ENCODE measurements at places on chromosomes 3 and 15.

DNA sequence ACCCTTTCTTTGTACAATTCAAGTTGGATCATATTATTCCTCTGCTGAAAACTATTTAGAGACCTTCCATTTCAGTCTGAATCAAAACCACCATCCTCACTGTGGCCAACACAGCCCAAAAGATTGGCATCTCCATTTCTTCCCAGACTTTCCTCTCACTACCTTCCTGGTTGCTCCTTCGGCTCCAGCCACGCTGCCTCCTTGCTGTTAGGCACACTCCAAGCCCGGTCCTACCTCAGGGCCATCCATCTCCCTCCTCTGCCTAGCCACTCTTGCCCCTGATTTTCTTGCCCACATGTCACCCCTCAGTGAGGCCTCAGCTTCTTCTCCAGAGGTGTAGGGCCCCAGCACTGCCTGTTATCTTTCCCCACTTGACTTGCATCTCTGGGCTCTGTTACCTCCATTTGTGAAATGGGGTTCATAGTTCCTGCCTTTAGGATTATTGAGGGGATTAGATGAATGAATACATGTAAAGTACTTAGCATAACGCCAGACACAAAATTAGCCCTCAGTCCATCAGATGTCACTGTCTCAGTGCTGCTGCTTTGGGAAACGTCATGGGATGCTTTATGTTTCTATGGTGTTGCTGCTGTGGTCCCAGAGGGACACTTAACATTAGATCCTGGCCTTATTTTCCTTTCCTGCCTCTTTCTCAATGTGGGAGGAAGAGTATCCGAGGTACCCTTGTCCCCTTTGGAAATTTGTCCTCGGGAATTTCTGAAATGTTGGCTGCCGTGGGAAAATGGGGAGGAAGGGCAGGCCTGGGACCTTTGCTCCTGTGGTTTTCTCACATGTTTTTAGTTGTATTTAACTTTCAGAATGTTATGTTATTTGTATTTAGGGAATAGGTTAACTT, 31.3 kb downstream of the SNRK start:
- DNase-seq = no peak

GRCh38 chr15:29348336-29348914, 78.8 kb upstream of the NSMCE3 start:
- DNase-seq = no peak

GRCh38 chr3:8834974-8835373, 65.6 kb upstream of the OXTR start:
- DNase-seq = no peak

DNA sequence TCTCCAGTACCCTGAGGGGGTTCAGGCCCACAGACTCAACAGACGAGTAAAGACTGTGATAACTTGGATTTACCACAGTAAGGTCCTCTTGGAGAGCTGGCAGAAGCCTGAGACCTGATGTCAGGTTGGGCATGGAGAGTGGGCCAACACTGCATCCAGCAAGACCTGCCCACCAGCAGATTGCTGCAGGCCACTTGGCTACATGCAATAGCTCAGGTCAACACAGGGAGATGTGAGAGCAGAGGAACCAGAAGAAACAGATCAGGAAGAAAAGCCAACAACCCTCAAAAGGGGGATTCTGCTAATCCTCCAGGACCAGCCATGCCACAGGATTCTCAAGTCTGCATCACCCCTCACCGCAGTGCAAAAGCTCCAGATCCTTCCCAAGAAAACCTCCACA, 1.7 kb upstream of the IP6K1 start:
- no peak for DNase-seq

DNA sequence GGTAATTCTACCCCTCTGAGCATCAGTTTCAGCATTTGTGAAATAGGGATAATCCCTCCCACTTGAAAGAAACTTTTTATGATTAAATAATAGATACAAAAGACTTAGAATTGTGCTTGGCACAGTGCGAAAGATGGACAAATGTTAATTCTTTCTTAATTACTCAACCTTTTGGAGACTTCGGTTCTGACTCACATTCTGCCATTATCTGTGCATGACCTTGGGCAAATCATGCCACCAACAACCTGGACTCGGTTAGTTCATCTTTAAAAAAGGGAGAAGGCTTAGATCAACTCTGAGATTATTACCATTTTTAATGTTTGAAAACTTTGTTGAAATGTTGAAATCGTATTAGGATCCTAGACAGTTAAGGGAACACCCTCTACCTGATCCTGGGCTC, 40.6 kb upstream of the POLR2M start:
- DNase-seq = no peak

DNA sequence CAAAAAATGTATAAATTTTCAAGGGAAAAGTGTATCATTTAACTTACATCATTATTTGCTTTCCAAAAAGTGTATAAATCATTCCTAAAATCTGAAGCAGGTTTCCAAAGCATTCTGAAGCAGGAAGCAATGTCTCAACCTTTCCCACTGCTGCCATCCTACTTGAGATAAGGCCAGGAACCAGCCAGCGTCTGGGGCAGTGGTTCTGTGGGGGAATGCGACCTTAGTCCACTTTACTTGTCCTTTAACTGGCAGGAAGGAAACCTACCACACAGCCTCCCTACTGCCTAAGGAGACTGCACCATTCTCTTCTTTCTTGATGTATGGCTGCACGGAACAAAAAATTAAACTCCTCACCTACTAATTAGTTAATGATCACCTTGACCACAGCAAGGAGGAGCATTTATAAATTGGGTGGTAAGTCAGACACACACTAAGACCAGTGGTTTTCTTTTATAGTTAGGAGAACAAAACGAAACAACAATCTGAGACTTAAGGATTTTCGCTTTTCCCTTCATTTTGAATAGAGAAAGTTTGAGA, 3.7 kb downstream of the SORD start:
- DNase-seq = no peak

DNA sequence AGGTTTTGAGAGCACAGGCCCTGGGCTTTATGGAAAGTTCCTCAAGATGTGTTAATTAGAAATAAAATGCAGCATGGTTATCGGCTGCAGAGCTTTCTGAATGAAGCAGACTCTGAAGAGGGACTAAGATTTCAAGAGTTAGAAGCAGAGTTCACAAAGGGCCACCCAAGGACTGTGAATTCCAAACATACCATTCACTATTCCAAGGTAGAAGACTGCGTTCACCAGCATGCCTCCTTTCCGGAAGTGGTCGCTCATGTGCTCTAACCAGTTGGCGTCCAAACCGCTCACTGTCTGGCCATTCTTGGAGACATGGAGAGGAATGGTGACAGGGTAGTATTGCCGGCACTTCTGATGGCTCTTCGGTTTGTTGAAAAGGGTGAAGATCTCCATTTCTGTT, 104.9 kb downstream of the OXNAD1 start:
- DNase-seq = no peak

GRCh38 chr15:94844198-94844537, 612.8 kb downstream of the MCTP2 start:
- DNase-seq = no peak

- no peak for DNase-seq
Observed at GRCh38 chr15:38088971-38089370, 154.5 kb downstream of the TMCO5A start.

DNA sequence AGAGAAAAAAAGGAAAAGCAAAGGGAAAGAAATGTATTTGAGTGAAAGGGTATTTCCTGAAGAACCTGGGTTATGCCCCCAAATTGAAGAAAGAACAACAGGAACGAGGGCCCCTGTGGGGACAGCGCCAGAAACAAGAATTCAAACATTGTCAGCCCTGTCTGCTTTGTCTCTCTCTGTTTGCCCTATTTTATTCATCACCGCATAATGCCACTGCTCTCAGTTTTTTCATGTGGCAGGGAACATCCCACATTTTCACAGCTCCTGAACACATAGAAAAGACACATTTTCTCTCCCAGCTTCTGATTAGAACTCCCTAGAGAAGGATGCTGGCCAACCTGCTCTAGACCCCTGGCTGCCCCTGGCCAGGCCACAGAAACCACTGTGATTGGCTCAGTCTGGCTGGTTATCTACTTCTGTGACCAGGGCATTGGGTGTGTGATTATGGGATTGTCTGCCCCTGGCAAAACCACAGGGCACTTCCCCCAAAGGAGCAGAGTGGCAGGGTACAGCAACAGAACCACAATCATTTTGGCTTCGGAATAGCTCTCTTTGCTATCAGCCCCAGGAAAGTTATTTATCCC, 31.3 kb upstream of the CCDC54 start:
- no peak for DNase-seq

- DNase-seq = peak; percentile 41
Observed at GRCh38 chr15:91946581-91947292, 93.2 kb downstream of the SLCO3A1 start.

GRCh38 chr3:148992027-148992634, 791 bp downstream of the GYG1 start:
- peak; percentile 20 for DNase-seq

GRCh38 chr3:141996437-141996836, 120.0 kb downstream of the ATP1B3 start:
- DNase-seq = no peak

DNA sequence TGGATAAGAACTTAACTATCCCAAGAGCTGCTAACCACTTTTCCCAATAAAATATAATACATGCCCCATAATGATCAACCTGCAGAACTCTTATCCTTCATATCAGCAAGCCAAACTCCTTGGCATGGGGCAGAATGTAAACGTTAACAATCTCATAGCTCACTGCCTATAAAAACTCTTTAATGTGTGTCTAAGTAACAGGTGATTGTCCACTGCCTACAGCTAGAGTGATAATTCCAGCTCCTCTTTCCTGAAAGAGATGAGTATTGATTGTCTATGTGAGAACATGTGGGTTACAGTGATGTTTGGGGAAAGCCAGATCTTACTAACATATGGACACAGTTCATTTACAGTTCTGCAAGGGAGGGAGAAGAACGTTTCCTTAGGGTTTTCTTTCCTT, 11.3 kb upstream of the GLCE start:
- DNase-seq = no peak

- no peak for DNase-seq
Observed at GRCh38 chr3:13139471-13140065, 66.3 kb upstream of the IQSEC1 start.

DNA sequence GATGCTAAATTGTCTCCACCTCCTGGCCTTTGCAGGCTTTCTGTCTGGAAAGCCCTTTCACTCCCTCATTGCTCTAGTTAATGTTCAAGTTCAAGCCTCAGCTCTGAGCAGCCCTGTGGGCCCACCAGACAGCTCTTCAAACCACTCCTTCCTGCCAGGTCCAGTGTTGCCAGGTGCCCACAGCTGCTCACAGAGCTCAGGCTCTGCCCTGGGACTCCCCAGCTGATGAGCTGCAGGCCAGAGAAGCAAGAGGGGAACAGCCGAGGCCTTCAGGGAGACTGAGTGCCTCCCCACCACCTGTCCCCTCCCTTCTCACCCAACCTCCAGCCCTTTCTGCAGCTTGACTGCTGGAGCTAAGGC, 1.3 kb upstream of the ZBTB47 start:
- DNase-seq = no peak

DNA sequence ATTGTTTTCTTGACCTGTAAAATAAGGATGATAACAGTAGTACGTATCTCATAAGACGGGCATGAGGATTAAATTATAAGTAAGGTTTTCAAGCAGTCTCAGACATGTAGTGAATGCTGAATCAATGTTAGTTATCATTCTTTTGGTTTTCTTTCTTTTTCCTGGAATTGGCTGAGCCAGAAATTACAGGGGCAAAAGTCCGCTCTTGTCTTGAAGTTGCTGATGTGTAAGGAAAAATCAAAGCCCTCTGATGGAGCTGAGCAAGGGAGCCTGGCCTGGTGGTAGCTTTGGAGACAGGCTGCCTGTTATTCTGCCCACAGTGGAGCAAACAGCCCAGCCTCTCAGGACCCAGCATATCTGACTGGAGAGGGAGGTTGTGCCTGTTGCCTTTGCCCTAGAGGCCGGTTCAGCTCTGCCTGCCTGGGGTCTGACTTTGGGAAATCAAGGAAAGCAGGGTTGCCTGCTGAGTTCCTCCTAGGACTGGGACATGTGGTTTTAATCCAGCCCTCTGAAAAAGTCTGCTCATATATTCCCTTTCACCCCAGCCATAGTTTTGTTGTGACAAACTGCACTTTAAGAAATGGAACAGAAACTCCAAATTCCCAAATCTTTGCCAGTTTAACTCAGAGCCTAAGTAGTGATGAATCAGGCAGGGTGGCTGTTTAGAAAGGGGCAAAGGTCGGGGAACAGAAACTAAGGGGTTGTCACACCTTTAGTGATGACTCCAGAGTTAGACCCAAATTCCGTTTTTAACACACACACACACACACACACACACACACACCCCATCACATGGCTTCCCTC, 40.1 kb downstream of the GASK1A start:
- no peak for DNase-seq

- no peak for DNase-seq
Observed at GRCh38 chr3:124303305-124303910, 311.5 kb upstream of the ROPN1 start.

GRCh38 chr3:128348805-128349531, 117.7 kb downstream of the DNAJB8 start:
- DNase-seq = peak; percentile 7

GRCh38 chr3:10299175-10299574, 6.4 kb upstream of the GHRL start:
- DNase-seq = no peak

DNA sequence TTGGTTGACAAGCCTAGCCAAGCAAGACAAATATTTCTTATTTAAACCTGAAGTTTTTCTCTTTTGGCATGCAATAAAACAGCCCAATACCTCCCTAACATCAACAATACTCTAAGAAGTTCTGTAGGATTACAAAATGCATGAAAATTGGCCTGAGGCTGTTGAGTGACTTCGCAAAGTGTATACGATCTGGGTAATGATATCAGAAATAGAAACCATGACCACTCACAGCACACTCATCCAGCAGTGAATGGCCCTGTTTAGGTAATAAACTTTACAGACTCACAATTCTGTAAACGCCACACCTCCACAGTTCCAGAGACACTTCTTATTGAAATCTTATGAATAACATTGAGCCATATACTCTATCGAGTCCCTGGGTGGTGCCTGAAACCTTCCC, 83.0 kb upstream of the NAALADL2 start:
- no peak for DNase-seq

- DNase-seq = no peak
Observed at GRCh38 chr3:194826594-194826993, 140.9 kb downstream of the FAM43A start.

DNA sequence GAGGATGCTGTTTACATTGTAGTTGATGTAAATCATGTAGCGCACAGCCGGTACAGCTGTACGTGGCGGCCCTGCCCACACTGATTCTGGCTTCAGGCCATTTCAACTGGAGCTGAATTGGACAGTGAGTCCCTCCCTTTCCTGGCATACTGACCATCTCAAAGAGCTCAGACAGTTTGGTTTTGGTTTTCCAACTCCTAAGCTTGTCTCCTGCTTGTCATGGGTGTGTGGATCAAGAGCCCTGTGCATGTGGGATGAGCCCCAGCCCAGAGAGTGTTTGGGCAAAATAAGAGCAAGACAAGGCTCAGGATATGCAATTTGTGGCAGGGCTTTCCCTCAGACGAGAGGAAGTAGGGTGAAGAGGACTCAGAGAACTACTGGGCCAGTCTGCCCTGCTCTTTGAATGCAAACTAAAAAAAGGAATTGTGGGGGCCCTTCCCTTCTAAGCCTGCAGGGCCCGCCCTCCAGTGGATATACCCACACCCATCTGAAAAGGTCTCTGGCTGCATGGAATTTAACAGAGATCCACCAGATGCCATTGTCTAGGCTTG, 13.3 kb downstream of the ITGA11 start:
- DNase-seq = no peak
